ENCODE measurements at places on chromosomes 7 and 10. TPM values are rescaled to one million over a fixed set of nuclear protein-coding genes. Genes with fewer than 3 reads are reported as not detected.

Gene MLLT10
- total RNA-seq = 31.2 TPM

- DNase-seq = no peak
Measured at GRCh38 chr7:79227044-79227443, 226.4 kb downstream of the MAGI2 start.

DNA sequence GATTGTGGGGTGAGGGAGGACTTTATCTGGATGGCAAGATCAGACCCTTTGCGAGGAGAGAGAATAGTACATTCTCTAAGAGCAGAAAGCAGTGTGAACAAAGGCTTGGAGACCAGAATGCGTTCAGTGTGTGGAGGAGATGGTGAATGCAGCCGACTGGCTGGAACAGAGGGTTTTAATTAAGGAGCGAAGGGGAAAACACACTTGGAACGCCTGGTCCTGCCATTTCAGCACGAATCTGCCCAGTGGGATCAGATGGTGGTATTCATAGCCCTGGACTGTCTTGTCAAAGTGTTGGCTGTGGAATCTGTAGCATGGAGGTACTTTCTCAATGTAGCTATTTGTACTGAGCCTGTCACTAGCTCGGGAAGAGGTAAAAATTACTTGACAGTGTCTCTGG lies 260.9 kb downstream of the SLC25A13 start:
- DNase-seq = no peak

GRCh38 chr10:43048301-43049051 lies 28.4 kb upstream of the RET start:
- no peak for DNase-seq

DNA sequence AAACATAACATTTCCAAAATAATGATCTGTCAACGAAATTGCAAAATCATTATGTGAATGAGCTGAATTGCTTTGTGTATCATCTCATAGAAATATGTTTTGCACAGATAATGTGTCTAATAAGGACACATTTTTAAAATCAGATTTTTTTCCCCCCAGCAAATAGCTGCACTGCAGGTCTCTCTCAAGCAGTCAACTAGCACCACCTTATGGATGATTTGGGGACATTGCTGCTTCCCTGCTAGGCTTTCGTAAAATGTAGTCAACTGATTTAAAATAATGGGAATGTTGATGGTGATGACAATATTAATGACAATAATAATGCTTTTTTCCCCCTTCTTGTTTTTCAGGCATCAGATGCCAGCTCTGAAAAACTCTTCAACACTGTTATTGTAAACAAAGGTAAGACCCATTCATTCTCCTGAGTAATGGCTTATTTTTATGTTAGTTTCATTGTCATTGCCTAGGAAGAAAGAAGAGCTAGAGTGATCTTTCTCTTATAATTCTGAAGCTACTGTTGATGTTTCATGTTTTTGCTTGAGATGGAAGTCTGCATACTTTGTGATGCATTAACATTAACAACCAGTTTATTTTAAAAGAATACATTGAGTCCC lies 433.6 kb upstream of the GALNT17 start:
- DNase-seq = peak; percentile 43

Gene SDK1
- total RNA-seq = 4.8 TPM

Gene STK32C
- total RNA-seq = 21.5 TPM

GRCh38 chr7:139153832-139154231 lies 44.3 kb upstream of the ZC3HAV1 start:
- no peak for DNase-seq

- DNase-seq = no peak
Measured at GRCh38 chr10:49309691-49310411, 10.9 kb downstream of the C10orf71 start.

DNA sequence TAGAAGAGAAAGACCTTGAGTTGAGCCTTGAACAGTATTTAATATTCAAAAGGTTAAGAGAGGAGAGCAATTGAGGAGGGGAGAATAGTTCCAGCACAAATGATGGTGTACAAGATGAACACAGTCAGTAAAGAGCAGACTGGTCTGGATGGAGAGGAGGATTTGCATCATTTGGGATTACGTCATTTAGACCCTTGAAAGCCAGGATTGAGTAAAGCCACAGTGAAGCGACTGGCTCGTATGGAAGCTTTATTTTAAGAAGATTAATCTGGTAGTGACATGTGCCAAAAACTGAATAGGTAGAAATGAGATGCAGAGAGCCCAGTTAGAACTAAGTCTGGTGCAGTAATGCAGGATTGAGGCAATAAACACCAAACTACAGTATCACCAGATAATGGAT lies 52.6 kb downstream of the TRUB1 start:
- no peak for DNase-seq

DNA sequence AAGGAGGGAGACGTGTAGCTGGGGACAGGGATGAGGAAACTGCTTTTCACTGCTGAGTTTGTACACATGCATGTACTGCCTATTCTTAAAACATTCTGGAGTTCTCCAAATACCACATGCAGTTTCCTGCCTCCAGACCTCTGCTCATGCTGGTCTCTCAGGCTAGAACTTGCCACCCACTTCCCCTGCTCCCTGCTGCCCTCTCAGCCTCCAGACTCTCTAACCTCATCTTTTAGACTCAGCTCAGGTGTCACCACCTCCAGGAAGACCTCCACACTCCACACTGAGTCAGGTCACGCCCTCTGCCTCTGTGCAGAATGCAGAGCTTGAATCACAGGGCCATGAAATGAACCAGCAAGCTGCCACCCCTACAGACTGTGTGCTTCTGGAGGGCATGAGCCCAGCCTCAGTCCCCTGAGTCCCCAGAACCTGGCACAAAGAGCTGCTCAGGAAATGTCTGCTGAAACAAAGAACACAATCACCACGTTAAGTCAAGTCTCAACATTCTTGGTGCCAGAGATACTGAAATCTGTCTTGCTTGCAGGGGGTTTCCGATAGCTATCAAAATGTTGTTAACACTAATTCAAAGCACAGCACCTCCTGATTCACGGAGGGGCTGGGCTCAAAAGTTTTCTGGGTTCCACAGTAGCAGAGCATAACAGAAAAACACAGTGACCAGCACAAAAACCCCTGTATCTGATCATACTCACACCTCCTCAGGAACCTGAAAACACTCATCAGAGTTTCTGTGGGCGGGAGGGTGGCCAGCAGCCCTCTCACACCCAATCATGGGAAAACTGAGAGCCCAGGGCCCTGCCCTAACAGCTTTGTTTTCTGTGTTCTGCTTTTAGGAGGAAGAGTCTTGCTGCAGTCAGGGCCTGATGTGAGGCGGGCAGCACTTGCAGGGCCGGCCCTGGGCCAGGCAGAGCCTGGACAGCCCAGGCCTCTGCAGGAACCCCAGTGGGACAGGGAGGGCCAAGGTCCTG lies 21.1 kb downstream of the FAM53B start:
- DNase-seq = no peak

Gene PAX2
- not detected for total RNA-seq

DNA sequence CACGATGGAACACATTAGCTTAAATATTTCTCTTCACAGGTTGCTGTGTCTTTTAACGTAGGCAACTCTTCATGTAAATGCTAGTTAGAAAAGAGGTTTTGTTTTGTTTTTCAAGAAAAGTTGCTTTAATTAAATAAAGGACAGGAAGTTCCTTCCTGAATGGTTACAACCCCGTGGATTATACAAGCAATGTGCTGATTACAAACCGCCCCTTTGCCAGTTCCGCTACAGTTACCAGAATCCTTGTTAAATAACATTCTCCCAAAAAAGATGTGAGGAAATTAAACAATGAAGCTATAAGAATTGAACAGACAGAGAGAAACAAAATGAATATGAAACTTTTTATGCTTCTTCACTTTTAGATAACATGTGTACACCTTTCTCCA lies 75.1 kb downstream of the LYZL2 start:
- no peak for DNase-seq

GRCh38 chr10:3239066-3239919 lies 66.7 kb upstream of the PITRM1 start:
- DNase-seq = peak; percentile 61

Gene CHST3
- total RNA-seq = 16.5 TPM

GRCh38 chr7:81624650-81625631 lies 144.9 kb downstream of the HGF start:
- no peak for DNase-seq

- DNase-seq = peak; percentile 24
Measured at GRCh38 chr7:1452205-1452604, 7.1 kb downstream of the MICALL2 start.

DNA sequence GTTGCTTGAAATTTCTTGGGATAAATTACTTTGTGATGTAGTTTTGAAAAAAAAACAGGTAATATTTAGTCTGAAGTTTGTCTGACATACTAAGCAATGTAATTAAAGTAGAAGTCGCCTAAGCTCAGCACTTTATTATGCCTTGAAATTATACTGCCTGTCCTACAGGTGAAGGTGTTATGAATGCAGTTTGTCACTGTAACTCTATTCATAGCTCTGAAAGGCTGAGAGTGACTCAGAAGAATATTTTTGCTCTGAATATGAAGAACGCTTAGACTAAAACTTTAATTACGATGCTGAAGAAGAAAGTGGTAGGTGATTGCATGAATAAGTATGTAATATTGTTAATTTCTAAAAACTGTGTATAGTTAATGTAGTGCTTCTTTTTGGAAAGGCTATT lies 9.2 kb downstream of the CFTR start:
- no peak for DNase-seq

DNA sequence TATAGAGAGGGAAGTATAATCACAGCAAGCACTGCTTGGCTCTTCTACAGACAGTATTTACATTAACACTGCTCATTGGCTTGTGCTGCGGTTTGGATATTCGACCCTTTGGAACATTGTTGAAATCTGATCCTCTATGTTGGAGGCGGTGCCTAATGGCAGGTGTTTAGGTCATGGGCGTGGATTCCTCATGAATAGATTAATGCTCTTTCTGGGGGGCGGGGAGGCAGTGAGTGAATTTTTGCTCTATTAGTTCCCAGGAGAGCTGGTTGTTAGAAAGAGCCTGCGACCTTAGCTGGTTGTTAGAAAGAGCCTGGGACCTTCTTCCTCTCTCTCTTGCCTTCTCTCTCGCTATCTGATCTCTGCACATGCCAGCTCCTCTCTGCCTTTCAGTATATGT lies 77.3 kb upstream of the SVIL start:
- DNase-seq = no peak

Gene HIPK2
- total RNA-seq = 54.4 TPM

- no peak for DNase-seq
Measured at GRCh38 chr10:59960751-59961150, 54.4 kb upstream of the CCDC6 start.

Gene PRTFDC1
- total RNA-seq = 2.0 TPM

Gene AFAP1L2
- 34.1 TPM for total RNA-seq

DNA sequence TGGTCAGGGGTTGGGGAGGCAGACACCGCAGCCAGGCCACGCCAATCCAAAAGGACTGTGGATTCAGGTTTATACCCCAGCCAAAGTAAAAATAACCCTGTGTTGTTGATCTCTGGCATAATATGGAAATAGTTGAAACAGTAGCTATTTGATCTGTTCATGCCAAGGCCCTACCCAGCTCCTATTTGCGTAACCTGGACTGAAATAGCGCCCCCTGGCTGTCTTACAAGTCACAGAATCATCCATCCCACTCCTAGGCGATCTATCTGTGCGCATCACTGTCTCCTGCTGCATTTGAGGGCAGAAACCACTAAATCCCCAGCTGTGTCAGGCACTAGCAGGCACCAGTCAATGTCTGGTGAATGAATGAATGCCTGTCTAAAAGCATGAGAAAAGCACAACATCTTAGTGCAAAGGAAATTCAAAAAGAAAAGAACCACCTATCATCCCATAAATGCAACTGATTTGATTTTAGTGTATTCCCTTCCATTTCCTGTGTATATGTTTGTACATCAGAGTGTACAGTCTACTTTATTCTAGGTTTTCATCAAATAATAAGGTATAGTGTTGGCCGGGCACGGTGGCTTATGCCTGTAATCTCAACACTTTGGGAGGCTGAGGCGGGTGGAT lies 160.0 kb downstream of the SLIT1 start:
- DNase-seq = peak; percentile 50

DNA sequence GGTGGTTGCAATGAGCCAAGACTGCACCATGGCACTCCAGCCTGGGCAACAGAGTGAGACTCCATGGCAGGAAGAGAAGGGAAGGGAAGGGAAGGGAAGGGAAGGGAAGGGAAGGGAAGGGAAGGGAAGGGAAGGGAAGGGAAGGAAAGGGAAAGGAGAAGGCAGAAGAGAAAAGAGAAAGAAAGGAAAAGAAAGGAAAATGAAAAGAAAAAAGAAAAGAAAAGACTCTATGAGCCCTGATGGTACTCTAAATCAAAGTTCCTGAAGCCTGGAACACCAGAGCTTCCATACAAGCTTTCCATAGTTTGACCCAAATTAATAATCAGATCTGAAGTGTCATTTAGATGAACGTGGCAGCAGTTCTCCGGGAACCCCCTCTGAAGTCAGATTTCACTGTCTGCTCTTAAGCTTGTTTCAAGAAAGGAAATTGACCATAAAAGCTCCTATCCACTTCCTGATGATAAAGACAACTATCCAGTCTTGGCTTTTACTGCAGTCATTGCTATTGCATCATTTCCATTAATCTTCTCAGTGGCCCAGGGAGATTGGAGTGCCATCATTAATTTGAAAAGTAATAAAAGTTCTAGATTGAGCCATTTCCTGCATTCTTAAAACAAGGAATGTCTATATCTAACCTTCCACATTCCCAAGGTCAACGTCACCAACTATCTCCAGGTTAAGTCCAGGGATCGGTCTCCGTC lies 44.2 kb upstream of the FRMD4A start:
- DNase-seq = no peak

DNA sequence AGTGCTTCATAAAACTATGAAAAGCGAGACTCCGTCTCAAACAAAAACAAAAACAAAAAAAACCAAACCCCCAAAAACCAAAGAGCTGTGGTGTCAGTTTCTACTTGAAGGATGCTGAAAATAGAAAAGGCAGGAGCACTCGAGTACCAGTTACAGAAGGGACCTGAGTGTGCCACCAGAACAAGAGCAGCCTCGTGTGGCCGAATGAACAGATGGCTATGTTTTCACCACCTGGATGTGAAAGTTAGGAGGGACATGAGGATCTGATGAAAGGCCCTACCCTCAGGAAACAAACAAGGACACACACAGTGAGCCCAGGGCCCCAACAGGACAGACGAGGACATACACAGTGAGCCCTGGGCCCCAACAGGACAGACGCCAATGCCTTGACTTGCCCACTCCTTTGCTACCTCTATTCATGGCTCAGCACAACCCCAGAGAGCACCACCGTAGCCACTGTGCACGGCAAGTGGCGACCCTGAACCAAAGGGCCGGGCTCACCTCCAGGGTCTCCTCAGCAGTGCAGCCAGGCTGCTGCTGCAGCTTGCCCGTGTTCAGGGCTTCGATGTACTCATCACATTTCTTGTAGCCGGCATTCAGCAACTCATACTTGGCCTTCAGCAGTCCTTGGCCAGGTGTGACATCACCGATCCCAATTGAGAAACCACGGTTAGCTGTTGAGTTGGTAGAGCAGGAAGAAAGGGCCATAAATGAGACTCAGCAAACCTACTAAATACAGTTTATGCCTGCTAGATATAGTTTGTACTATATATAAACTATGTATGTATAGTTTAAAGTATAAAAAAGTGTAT lies 24.9 kb downstream of the POLR3A start:
- no peak for DNase-seq

GRCh38 chr10:7302930-7303557 lies 107.8 kb downstream of the SFMBT2 start:
- DNase-seq = no peak
